ENCODE measurements at places on chromosomes 11 and 22.
A peak's percentile ranks its signal among the peaks of the same experiment; 100 is the strongest.

DNA sequence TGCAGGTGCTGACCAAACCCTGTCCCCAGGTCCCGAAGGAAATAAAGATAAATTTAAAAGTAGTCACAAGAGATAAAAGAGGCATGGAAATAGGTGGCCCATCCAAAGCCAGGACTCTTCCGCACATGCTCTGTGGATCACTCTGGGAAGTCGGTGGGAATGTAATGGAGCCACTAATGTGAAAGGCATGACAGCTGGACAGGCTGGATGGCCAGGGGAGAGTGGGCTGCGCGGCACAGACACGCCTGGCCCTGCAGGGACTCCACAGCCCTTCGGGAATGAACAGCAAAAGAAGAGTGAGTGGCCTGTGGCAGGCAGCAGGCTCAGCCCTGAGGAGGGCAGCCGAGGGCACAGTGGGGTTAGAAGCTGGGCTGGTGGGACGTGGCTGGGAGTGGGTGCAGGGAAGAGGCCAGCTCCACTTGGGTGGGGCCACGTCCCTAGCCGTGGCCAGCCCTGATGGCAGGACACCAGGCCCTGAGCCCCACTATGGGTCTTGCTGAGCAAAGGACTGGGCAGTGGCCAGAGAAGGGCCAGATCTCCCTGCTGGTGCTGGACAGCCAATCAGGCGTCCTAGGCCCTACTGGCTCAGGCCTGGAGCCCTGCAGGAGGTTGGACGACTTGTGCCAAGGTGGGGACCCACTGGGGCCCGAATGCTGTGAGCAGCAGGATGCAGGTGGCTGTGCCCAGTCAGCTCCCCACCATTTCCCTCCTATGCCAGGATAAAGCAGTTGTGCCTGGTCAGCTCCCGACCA lies 31.3 kb upstream of the GNB1L start:
- no peak for DNase-seq

DNA sequence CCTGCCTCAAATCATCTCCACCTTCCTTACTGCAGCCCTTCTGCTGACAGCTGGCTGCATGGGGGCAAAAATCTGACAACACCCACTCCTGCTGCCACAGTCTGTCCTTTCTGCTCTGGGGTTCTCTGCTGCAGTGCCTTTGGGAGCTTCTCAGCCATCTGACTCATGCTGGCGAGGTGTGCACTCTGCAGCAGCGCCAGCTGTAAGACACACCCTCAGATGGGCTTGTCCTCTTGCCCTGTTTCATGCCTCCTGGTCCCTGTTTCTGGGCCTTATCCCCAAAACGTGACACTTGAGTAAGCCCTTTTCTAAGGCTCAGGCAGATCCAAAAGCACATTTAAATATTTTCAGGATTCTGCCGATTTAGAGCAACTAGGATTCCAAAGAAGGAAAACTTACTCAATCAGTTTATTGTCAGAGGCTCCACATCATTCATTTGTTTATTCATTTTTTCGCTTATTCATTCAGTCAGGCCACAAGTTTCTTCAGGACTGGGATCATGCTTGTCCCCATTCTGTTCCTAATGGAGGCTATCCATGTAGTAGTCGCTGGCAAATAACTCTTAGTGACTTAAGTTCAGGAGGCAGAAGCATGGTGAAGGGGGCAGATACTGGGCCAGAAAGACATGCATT lies 60.2 kb downstream of the SMIM38 start:
- DNase-seq, result no peak

- DNase-seq, result no peak
These were observed 112.1 kb upstream of the DRD2 start for GRCh38 chr11:113587308-113587739.

GRCh38 chr11:118067006-118067405 lies 9.9 kb upstream of the TMPRSS4 start:
- DNase-seq, result no peak

GRCh38 chr22:36017651-36018091 lies 11.0 kb downstream of the RBFOX2 start:
- peak; percentile 31 for DNase-seq

Measured in COR-L47 (cell line).